ENCODE measurements at places on chromosomes 13 and 19.

DNA sequence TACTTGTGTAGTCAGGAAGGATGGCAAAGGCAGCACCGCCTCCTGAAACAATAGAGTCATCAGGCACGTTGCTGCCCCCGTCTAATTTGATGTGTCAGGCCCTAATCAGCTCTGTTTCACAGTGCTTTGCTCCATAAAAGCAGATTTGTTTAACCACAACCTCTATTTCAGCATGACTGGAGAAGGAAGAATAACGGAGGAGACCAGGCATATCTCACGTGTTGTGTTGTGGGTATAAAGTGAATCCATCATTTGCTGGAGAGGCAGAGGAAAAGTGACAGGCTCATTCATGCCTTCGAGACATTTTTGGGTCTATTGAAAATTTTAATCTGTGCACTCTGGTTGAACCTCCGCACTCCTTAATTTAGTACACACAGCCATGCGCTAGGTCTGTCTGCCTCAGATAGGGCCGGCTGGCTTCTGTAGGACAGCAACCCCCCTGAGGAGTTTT, 940.4 kb upstream of the SLC10A2 start:
- peak; percentile 10 for DNase-seq

GRCh38 chr13:34931572-34931971, 10.5 kb upstream of the NBEA start:
- DNase-seq = peak; percentile 79

GRCh38 chr13:45705918-45706317, 3.8 kb downstream of the CBY2 start:
- DNase-seq = no peak

DNA sequence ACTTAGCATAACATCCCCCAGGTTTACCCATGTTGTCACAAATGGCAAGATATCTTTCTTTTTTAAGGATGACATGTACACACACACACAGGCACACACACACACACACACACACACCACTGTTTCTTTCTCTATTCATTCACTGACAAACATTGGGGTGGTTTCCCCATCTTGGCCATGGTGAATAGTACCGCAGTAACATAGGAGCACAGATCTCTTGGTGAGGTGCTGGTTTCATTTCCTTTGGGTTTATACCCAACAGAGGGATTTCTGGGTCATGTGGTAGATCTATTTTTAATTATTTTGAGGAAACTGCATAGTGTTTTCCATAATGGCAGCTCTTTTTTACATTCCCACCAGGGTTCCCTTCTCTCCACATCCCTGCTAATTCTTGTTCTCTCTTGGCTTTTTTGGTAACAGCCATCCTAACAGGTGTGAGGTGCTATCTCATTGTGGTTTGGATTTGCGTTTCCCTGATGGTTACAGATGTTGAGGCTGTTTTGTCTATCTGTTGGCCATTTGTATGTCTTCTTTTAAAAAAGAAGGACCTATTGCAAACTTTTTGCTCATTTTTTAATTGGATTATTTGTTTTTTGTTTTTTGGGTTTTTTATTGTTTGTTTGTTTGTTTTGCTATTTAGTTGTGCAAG, 251.7 kb upstream of the IRS2 start:
- no peak for DNase-seq

- no peak for DNase-seq
These were observed 213.4 kb upstream of the PCDH17 start for GRCh38 chr13:57418067-57418677.

DNA sequence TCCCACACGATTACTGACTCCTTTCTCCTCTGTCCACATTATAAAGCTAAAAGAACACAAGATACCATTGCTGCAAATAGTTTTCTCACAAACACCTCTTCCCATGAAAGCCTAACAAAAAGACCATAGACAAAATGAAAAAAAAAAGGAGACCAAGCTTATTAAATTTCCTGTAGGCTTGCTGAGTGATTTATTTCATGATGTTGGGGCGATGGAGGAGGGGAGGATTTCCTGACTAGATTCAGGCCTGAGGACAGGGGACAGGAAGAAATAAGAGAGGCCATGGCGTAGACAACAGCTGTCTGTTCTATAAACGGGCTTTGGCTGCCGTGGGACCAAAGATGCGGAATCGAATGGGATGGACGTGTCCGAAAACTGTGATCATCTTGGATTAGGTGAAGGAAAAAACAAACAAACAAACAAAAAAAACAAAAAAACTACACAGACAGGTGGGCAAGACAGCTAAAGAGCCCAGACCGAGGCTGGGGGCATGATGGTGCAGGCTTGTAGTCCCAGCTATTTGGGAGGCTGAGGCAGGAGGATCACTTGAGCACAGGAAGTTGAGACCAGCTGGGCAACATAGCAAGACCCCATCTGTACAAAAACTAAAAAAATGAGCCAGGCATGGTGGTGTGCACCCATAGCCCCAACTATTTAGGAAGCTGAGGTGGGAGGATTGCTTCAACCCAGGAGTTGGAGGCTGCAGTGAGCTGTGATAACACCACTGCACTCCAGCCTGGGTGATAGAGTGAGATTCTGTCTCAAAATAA, 5.3 kb downstream of the TMPRSS9 start:
- no peak for DNase-seq

DNA sequence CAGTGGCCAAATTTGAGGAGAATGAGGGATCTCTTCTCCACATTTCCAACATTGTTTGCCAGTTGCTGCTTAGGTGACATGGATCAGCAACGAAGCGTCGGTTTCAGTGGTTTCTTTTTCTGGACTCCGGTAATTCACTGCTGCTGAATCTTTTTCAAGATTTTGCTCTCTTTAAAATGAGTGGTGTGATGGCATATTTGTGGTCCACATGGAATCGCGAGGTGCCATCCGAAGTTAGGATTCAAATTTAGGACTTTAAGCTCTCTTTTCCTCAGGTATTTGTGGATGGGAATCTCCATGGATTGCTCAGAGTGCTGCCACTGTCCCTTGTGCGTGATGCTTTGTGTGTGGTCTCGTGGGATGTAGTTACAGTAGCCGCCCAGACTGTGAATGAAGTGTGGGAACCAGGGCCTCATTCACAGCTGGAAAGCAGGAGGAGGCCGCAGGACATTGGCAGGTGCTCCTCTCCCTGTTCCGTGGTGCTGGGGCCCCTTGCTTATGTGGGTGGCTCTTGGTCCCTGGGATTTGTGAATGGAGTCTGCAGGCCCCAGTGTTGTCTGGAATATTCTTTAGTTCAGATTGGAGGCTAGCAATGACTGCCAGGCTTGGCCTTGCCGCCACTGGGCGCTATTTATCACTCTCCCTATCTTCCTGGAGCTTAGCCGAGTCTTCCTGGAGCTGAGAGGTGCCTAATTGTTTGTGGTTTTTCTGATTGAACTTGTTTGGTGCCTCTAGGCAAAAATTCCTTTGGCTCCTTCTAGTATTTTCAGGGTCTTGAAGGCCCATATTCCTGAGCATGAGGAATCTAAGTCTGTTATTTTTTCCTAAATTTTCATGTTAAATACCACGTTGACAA, 1.5 kb downstream of the ILF3 start:
- peak; percentile 44 for DNase-seq

GRCh38 chr19:32457571-32458158, 52.1 kb downstream of the DPY19L3 start:
- DNase-seq = no peak

GRCh38 chr19:54967611-54968010, 1.4 kb downstream of the NLRP2 start:
- DNase-seq = no peak

DNA sequence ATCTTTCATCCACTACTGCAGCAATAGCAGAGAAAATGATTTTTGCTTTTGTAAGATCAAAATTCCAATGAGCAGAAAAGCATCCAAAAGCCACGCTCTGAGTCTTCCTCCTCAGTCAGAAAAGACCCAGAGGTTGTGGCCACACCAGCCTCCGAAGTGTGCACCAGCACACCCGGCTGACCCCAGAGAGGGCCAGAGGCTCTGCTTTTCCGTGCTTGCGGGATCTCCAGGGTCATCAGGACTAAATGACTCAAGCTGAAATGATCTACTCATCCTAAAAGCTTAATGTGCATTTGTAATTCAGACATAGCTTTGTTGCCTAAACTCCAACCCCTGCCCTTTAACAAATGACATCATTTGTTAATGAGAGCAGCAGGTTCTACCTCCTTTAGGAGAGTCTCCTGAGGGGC, 16.5 kb downstream of the RXFP2 start:
- peak; percentile 85 for DNase-seq

- no peak for DNase-seq
These were observed 96.2 kb upstream of the SERP2 start for GRCh38 chr13:44277459-44277858.

DNA sequence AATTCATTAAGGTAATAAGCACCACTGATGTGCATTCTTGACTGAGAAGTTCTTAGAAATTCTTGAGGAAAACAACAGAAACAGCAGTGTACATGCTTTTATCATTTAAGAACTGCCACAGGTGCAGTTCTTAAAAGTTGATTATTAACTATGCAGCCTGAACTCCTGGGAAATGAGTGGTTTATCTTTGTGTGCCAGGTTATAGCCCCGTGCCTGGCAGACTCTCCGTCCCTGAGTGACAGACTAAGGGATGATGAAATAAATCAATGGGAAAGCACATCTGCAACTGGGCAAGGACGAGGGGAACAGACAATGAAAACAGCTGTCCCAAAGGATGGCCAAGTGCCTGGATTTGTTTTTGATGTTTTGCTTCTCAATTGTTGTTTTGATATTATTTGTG, 84.4 kb upstream of the SPATA13 start:
- no peak for DNase-seq

DNA sequence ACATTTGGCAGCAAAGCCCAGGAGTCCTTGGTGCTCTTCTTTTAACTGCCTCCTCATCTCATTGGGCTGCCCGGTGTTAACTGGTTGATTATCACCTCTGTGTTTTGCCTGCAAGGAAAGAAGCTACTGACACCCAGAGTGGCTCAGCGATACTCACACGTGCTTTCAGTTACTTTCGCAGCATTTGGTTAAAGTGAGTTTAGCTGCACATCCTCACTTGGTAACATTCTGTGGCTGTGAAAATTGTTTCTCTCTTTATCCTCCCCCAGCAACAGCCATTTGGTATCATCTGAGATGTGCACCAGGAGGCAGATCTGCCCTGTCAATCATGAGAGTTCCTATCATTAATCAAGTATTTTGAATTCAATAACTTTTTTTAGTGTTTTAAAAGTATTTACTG, 44.6 kb upstream of the GPR183 start:
- no peak for DNase-seq

GRCh38 chr13:66216728-66217127, 1013.4 kb downstream of the PCDH9 start:
- DNase-seq = no peak

GRCh38 chr19:47673426-47673825, 39.8 kb upstream of the EHD2 start:
- no peak for DNase-seq
